Ecto neural progenitor cell (in vitro differentiated cells): ENCODE measurements at places on chromosomes 13 and 19.

DNA sequence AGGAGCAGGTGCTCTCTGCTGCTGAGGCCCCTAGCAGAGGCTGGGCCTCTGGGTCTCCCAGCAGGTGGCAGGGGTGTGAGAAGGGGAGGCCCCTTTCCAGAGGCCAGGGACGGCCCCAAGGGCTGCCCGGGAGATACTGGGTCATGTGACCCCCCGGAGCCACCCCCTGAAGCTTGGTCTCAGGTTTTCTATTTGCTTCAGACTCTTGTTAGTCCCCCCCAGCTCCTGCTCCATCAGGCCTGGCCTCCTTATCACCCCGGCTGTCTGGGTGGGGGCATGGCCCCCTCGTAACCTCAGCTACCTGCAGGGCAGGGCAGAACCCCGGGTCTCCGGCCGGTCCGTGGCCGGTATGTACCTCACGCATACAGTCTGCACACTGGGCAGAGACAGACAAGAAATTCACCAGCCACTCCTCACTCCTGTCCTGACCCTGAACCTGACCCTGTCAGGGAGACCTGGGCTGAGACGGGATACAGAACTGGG is 13.2 kb upstream of the TCF3 start:
- no peak for DNase-seq

DNA sequence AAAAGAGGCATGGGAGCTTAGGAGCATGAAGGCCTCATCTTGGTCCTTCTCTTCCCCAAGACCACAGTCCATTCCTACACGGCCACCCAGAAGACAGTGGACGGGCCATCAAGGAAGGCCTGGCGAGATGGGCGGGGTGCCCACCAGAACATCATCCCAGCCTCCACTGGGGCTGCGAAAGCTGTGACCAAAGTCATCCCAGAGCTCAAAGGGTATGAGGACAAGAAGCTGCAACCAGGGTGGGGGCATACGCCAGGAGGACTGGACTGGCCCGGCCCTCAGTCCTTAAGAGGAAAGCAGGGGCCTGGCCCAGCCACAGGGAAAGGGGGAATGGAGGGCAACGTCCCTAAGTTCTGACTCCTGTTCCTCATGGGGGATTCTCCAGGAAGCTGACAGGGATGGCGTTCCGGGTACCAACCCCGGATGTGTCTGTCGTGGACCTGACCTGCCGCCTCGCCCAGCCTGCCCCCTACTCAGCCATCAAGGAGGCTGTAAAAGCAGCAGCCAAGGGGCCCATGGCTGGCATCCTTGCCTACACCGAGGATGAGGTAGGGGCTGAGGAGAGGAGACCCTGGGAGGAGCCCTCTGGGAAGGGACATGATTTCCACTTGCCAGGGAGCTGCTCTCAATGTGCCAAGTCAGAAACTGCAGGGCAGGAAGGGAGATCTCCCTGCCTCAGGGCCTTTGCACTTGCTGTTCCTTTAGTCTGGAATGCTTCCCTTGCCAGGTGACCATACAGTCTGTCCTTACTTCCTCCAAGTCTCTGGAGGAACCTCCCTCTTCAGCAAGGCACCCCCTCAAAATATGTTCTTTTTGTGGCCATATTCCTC is 1.9 kb upstream of the TMEM147 start:
- no peak for DNase-seq

GRCh38 chr13:94411747-94412146 is 67.7 kb downstream of the DCT start:
- no peak for DNase-seq

DNA sequence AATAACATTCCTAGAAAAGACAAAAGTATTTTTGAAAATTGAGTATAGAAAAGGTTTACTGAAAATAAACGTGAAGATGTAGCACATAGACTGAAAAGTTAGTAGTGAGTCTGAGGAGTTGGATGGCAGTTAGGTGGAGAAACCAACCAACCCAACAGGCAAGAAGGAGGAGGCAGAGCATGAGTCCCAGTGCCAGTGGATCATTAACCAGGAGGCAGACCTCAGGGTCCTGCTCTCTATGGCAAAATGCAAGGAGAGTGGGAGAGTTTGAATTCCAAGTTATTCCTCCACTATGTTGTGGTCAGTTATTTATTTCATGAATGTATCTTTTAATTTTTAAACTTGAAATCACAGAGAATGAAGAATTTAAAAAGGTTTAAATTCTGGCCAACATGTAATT is 446.4 kb downstream of the GPC6 start:
- no peak for DNase-seq

DNA sequence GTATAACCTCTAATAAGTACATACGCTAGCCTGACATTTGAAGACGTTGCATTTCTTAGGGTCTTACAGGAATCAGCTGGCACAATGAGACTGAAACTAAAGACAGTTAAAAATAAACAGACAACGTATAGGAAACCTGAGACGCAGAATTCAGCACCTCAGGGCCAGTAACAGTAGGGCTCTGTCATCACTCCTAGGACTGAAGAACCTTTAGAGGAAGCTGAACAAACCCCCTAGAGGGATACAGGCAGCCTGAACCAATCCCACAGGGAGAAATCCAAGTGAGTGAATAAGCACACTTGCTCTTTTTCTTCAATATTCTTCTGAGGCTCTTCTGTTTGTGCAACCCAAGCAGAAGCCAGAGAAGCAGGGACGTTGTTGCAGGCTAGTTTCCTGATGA is 53.9 kb upstream of the KLHL1 start:
- DNase-seq: no peak

GRCh38 chr13:107373551-107373950 is 805.6 kb upstream of the ARGLU1 start:
- no peak for DNase-seq

DNA sequence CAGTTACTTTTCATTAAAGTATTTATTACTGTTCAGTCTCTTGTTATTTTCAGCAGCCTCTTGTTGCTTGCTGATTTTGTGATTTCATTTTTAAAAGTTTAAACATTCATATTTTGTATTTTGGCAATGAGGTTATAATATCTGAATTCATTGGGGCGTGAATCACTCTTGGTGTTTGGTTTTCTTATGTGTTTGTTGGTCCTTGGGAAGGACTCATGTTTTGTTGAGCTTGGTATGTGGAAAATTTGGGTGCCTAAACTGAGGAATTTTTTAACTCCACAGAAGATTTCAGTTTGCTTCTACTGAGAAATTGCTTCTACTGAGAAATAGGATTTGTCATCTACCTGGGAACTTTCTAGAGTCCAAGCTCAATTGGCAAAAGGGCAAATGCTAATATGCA is 38.2 kb downstream of the PDS5B start:
- no peak for DNase-seq

DNA sequence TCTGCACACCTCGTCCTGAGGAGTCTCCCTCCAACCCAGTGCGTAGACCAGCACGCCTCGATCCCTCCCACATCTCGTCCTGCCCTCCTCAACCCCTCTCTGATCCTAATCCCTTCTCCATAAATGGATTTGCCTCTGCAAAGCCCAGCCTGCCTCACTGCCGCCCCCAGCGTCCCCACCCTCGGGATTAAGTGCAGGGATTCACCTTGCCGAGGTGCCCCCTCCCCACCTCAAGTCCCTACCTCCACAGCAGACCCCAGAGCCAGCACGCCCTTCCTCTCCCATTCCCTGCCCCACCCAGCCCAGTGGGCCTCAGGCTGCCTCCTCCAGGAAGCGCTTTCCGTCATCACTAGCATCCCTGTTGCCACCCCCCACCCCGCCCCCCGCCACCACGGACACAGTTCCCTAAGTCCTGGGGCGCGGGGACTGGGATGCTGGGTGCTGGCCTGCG is 4.0 kb downstream of the KLF16 start:
- peak; percentile 70 for DNase-seq

DNA sequence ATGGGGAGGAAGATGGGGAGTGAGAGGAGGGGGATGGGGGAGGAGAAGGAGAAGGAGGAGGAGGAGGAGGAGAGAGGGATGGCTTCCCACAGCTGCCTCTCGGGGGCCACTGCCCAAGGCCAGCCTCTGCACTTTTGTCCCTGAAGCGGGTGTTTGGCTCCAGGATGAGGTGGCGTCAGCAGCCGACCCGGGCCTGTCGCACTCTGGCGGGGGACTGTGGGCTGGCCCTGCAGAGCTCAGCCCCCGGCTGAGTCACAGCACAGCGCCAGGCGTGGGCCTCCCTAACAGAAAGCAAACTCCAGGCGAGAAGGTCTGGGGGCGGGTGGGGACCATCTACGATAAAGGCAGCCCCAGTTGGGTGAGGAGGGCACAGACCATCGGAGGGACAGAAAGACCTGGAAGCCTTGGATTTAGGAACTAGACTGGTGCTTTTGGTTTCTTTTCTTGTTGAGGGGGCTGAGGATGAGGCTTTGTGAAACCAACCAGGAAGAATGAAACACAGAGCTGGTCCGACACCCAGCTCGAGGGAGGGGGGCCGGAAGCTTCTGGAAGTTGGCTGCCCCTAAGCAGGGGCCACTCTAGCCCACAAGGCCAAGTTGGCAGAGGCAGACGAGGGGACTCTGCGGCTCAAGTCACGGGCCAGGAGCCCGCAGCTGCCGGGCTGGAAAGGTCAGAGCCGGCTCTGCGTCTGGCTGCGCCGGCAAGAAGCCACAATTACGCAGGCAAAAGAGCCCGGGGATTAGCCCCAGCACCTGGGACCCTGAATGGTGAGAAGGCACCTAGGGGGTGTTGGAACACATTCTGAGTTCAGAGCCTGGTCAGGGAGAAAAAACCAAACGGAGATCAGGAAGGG is 18.2 kb downstream of the LSM4 start:
- peak; percentile 77 for DNase-seq

- DNase-seq: no peak
Observed at GRCh38 chr13:26246154-26246553, 7.8 kb upstream of the CDK8 start.

DNA sequence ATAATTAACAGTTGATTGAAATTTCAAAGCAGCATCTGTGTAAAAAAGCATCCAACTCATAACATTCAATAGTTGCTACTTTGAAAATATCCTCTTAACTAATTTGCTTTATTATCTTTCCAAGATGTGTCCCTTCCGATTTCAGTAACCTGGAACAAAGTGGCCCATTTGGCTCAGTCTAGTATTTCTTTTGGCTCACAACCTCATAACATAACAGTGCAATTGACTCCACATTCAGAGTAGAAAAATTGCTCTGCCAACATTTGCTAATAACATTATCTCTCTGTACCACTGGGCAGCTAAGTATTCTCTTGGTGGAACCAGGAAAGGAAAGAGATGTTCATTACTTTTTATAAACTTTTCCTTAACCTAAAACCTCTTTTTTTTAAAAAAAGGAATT is 571.1 kb upstream of the ARGLU1 start:
- no peak for DNase-seq

- DNase-seq: no peak
Observed at GRCh38 chr13:98972627-98973026, 5.2 kb downstream of the DOCK9 start.

DNA sequence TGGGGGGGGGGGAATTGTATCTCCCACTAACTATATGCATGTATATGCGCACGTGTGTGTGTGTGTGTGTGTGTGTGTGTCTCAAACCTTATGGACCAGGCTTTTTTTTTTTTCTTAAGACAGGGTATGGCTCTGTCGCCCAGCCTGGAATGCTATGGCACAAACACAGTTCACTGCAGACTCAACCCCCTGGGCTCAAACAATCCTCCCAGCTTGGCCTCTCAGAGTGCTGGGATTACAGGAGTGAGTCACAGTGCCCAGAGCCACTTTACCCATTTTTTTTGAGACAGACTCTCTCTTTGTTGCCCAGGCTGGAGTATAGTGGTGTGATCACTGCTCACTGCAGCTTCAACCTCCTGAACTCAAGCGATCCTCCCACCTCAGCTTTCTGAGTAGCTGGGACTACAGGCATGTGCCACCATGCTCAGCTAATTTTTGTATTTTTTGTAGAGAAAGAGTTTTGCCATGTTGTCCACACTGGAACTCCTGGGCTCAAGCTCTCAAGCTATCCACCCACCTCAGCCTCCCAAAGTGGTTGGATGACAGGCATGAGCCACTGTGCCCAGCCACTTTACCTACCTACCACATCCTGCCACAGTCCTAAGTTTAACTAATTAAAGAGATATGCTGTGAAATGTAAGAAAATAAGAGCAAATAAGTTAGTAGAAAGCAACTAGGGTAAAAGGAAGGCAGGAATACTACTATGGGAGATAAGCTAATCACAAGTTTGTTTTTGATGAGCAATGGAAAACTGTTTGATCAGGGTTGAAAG is 2.4 kb downstream of the ZMYM5 start:
- DNase-seq: no peak

GRCh38 chr13:22018076-22018835 is 347.4 kb downstream of the FGF9 start:
- no peak for DNase-seq

- no peak for DNase-seq
Observed at GRCh38 chr13:21034603-21035191, 26.7 kb downstream of the LATS2 start.

DNA sequence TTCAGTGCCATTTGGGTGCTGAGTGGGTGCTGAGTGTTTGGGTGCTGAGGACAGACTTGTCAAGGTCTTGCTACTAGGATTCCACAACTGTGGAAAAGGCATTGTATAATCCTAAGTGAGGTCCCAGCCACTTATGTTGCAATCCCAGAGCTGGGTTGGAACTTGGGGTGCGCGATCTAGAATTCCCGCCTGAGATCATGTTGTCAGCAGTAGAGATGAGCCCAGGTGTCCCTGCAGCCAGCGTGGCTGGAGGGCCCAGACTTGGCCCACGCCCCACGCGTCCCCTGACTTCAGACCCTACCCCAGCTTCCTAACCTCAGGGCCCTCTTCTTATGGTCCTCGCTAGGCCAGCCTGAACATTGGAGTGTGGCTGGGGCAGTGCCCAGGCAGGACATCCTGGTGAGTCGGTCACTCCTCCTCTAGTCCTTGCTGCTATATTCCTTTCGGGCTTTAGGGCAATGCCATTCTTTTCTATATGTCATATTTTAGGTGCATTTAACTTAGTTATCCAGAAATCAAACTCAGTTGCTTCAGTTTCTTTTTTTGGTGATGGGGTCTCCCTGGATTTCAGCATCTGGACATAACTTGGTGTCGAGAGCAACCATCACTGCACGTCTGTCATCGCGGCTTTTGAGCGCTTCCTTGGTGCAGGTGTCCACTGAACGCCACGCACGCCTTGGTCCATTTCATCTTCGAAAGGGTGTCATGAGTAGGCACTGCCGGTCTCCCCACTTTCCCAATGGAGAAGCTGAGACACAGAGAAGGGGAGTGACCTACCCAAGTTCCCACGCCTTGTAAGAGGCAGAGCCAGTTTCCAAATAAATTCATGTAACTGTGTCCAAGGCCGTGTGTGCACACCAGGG is 46.4 kb upstream of the F7 start:
- no peak for DNase-seq
